ENCODE measurements at places on chromosomes 12 and 14.

- no peaks in the 10 kb centered on the region for H3K4me1 ChIP-seq
- H3K27ac ChIP-seq = no peak overlapping the region
- no peak overlapping the region for H3K4me3 ChIP-seq
- DNase-seq = no peak
- H3K27me3 ChIP-seq = no peaks in the 10 kb centered on the region
Measured at GRCh38 chr12:113070117-113070906, 13.8 kb downstream of the DTX1 start.

GRCh38 chr12:57475271-57476161, 4.2 kb downstream of the ARHGAP9 start:
- H3K27me3 ChIP-seq = no peaks in the 10 kb centered on the region
- H3K27ac ChIP-seq = no peak overlapping the region
- peaks cover 51% of the 10 kb centered on the region for H3K36me3 ChIP-seq
- peaks cover 86% of the 10 kb centered on the region for H3K4me1 ChIP-seq

- H3K4me1 ChIP-seq = peaks cover 20% of the 10 kb centered on the region
- no peak overlapping the region for H3K4me3 ChIP-seq
- H3K36me3 ChIP-seq = no peaks in the 10 kb centered on the region
- peak; percentile 8 for DNase-seq
Measured at GRCh38 chr12:29104516-29104915, 44.6 kb upstream of the FAR2 start.

- peaks cover 46% of the 10 kb centered on the region for H3K4me1 ChIP-seq
- H3K27ac ChIP-seq = peak overlapping the region; percentile 83
- peak; percentile 92 for DNase-seq
- H3K36me3 ChIP-seq = no peaks in the 10 kb centered on the region
Measured at GRCh38 chr12:113040722-113041171, 15.8 kb upstream of the DTX1 start.

GRCh38 chr14:103662591-103662990, 33.6 kb downstream of the KLC1 start:
- no peak for DNase-seq
- H3K4me3 ChIP-seq = no peak overlapping the region
- peaks cover 4% of the 10 kb centered on the region for H3K4me1 ChIP-seq
- H3K27me3 ChIP-seq = no peaks in the 10 kb centered on the region
- H3K36me3 ChIP-seq = peaks cover 81% of the 10 kb centered on the region

GRCh38 chr14:102586420-102587104, 5.9 kb upstream of the RCOR1 start:
- peaks cover 13% of the 10 kb centered on the region for H3K4me1 ChIP-seq
- no peaks in the 10 kb centered on the region for H3K27me3 ChIP-seq
- no peak overlapping the region for H3K4me3 ChIP-seq

- no peak overlapping the region for H3K4me3 ChIP-seq
- no peaks in the 10 kb centered on the region for H3K36me3 ChIP-seq
- peaks cover 36% of the 10 kb centered on the region for H3K4me1 ChIP-seq
- no peak overlapping the region for H3K27ac ChIP-seq
- no peak for DNase-seq
Measured at GRCh38 chr12:52181746-52182145, 10.1 kb downstream of the KRT80 start.

DNA sequence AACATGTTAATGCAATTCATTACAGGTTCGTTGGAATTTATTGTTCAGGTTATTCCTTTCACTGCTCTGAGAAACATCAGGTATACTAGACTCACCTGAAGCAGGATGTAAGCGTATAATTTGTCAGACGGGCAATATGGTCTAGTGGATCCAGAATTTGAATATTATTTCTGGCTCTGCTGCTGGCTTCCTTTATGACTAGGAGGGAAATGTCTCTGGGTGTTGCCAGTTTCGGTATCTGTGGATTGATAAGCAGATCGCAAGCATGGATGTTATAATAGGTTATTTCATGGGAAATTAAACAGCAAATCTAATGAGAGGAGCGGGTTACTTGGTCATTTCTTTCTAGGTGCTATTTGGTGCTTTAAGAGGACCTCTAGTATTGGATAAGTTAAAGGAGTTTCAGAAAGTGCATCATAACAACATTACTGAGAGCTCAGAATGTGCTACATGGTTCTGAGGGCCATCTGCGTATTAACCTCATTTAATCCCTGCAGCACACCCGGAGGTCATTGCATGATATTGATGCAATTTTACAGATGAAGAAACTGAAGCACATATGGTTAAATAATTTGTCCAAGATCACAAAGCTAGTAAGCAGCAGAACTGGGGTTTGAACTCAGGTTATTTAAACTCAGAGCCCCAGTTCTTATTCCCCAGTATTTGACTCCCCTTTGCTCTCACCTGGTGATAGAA, 47.3 kb upstream of the BCAT1 start:
- no peak overlapping the region for H3K4me3 ChIP-seq
- DNase-seq = no peak
- H3K4me1 ChIP-seq = peaks cover 6% of the 10 kb centered on the region
- H3K36me3 ChIP-seq = no peaks in the 10 kb centered on the region

GRCh38 chr12:50087151-50087550, 2.0 kb downstream of the SMARCD1 start:
- peaks cover 14% of the 10 kb centered on the region for H3K4me1 ChIP-seq
- no peak overlapping the region for H3K27ac ChIP-seq
- H3K27me3 ChIP-seq = no peaks in the 10 kb centered on the region
- no peak for DNase-seq
- peaks cover 52% of the 10 kb centered on the region for H3K36me3 ChIP-seq

DNA sequence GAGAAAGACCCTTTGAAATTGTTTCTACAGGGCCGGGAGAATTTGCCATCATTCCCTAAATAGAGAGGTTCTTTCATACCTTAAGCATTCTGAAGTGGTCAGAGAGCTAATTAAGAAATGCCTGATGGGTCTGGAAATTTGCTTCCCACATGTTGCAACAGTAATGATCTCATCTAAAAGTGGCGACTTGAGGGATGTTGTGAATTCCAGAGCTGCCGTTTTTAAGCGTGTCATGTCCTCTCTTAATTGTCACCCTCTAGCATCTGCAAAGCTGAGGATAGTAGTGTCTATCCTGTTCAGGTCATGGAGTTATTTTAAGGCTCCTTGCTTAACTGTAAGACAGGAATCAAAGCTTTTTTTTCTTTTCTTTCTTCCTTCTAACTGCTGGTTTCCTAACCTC, 60.4 kb downstream of the FOS start:
- no peaks in the 10 kb centered on the region for H3K27me3 ChIP-seq
- H3K4me3 ChIP-seq = no peak overlapping the region
- H3K4me1 ChIP-seq = peaks cover 94% of the 10 kb centered on the region
- no peak overlapping the region for H3K27ac ChIP-seq
- no peaks in the 10 kb centered on the region for H3K36me3 ChIP-seq

- H3K36me3 ChIP-seq = no peaks in the 10 kb centered on the region
- no peak overlapping the region for H3K27ac ChIP-seq
- DNase-seq = no peak
- H3K27me3 ChIP-seq = no peaks in the 10 kb centered on the region
- H3K4me1 ChIP-seq = no peaks in the 10 kb centered on the region
Measured at GRCh38 chr14:47300796-47301195, 374.6 kb downstream of the MDGA2 start.

DNA sequence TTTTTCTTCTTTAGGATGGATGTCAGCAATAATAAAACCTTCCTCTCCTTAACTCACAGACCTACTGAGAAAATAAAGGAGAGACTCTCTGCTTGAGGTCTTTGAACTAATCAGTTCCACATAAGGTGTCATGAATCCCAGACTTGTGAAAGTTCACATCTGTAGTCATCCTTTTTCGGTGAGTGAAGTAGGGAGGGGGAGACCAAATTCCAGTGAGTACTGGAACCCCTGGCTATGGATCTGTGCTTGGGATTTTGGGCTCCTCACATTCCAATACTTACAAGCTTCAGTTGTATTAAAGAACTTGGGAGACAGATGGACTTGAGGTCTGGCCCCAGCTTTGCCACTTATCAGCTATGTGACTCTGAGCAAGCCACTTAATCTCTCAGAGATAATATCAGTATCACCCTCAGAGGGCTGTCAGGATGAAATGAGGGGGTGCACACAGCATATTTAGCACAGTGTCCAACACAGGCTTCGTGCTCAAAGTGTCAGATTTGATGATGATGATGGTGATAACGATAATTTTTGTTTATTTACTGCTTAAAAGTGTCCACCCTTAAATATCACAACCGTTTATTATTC, 34.8 kb upstream of the APPL2 start:
- H3K4me1 ChIP-seq = no peaks in the 10 kb centered on the region
- DNase-seq = no peak
- H3K27ac ChIP-seq = no peak overlapping the region
